Retina (tissue), 1 donor: ENCODE measurements at places on chromosomes 2 and 18.

GRCh38 chr2:160006475-160006874, 55.9 kb downstream of the PLA2R1 start:
- no peak for DNase-seq

GRCh38 chr2:101083613-101084012, 67.6 kb downstream of the TBC1D8 start:
- no peak for DNase-seq

GRCh38 chr2:239944694-239945551, 80.2 kb downstream of the NDUFA10 start:
- peak; percentile 64 for DNase-seq

DNA sequence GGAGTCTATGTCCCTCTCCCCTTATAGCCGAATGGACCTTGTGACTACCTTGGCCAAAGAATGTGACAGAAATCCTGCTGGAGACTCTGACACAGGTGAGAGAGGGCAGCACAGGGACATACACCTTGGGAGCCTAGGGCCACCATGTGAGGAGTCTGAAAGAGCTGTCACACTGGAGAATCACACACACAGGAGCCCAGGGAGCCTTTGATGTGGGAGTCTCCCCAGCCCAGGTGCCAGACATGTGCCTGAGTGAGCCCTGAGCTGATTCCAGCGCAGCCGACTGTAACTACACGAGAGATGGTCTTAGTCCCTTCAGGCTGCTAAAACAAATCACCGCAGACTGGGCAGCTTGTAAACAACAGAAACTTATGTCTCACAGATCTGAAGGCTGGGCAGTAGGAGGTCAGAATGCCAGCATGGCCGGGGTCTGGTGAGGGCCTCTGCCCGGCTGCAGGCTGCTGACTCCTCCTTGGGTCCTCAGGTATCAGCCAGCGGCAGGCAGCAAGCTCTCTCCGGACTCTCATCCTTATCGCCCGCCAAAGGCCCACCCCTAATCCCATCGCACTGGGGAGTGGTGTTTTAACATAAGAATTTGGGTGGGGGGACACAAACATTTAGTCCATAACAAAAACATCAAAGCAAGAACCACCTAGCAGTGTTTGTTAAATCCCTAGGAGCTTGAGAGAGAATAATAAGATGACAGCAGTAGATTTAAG, 63.8 kb upstream of the GPR45 start:
- no peak for DNase-seq

GRCh38 chr2:130884013-130884412, 47.3 kb downstream of the ARHGEF4 start:
- DNase-seq = no peak

GRCh38 chr18:76490670-76491472, 4.2 kb downstream of the ZNF516 start:
- DNase-seq = peak; percentile 73

DNA sequence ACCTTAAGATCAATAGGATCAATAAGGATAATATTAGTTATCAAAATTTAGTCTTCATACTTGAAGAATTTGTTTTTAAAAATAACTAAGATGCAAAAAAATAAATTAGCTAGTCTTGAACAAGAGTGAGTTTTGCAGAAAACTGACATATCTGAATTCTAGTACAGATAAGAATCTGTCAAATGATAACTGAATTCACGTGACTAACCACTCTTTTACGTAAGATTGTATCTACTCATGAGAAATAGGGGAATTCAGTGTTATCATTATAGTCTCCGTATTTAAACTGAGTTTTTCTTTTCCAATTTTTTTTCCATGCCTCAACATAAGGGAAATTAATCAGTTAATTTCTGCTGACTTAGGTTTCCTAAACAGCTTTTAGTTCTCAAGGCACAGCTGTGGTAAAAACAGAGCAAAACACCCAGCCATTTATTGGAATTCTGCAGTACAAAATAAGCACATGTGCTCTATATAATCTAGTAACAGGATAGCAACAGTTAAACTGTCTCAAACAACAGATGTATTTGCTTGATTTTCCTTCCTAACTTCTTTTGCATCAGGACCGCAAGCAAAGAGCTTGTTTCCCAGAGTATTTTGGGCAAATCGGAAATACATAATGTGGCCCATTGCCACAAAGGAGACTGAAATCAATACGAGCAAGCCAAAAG, 19.1 kb downstream of the SLC40A1 start:
- DNase-seq = no peak

GRCh38 chr2:158395166-158395565, 61.4 kb downstream of the CCDC148 start:
- no peak for DNase-seq

- DNase-seq = no peak
Observed at GRCh38 chr2:232026910-232027309, 65.4 kb downstream of the DIS3L2 start.

DNA sequence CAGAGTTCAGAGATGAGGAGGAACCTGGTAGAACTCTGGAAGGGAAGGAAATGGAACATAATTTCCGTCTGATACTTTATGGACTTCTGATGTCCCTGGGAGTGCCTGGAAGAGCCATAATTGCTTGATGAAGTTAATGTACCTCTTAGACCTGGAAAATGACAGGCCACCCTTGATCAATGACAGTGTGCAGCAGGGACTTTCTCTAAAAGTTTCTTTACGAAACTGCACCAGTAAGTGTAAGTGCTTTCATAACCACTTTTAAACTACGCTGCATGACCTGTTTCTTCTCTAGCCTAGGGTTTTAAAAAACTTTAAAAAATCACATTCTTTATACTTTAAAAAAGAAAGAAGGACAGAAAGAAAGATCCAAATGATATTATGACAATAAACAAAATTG, 164.5 kb downstream of the LPIN1 start:
- DNase-seq = no peak

DNA sequence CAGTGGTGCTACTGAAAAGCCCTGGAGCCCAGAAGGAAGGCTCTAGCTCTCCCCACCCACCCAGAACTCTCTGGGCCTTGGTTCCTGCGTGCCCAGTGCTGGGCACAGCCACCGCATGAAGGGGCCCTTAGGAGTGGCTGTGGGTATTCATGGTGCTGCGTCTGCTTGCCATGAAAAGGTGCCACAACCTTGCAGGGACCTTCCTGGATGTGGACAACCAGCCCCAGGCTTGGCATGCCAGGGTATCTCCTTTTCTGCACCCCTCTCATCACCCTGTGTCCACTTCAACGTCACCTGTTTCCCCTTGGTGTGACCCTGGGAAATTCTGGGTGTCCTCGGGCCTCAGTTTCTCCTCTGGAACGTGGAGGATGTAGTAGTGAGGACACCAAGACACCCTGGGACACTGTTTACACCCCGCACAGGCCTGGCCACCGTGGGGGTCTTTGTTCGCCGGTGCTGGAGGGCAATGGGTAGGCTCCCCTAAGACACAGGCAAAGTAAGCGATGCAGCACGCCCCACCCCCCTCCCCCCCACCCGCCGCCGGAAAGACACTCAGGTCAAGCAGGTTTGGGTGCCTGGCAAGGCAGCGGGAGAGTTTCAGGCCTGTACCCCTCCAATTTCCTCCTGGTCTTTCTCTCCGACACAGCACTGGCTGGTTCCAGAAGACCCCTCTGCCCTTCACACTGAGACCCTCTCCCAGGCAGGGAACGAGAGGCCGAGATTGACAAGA, 34.8 kb upstream of the TAF1B start:
- DNase-seq = no peak

DNA sequence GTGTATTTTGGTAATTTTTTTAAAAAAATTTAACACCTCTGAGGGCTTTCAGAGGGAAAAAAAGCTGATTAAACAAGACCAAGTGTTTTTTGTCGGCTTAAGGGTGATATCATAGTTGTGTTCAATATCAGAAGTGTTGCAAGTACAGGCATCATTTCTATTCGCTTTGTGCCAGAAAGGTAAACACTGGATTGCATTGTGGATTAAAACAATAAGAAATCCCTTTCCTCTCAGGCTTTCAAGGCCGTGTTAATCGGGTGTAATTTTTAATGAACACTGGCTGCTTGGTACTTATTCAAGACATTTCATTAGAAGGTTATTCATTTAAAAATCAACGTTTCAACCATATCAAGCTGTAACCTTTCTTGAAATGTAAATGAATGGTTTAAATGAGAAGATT, 18.3 kb downstream of the FIGN start:
- DNase-seq = no peak

DNA sequence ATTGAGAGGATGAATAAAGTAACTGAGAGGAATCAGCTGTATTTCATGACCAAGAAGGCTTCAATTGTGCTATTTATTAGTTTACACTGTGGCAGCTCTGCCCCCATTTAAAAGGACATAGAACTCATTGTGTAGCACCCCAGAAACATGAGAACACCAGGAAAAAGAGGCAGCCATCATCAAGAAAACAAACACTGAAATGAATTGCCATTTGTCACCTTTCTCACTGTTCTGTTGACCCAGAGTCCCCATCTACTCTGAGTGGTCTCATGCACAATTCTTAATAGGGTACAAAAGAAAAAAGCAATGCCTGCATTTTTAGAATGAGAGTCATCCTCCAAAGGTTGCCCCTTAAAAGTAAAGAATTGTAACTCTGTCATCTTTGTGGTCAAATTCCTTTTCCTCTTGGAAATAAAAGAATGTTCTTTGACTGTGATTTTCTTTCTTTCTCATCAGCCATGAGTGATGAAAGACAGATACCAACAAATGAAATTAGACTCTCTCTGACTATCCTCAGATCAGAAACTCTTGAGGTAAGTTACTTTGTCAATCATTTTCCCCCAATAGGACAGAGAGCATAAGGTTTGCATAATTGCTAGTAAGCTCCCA, 1941.9 kb upstream of the PIK3C3 start:
- DNase-seq = no peak

DNA sequence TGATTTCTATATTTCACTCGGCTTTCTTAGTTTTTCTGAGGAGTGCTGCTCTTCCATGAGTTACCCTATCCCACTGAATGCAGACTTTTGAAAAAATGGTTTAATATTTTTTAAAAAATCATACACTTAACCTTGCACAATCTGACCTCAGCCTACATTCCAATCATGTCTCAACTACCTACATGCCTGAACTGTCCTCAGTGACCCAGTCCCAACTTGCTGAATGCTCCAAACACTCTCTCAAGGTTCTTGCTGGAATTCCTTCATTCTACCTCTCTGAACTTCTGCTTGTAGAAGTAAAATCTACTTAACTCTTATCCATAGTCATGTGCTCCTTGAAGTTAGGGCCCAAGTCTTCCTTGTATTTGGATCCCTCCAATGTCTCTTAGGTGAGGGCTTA, 181.6 kb downstream of the XIRP2 start:
- no peak for DNase-seq

- DNase-seq = no peak
Observed at GRCh38 chr2:126787289-126787688, 111.4 kb upstream of the TEX51 start.

DNA sequence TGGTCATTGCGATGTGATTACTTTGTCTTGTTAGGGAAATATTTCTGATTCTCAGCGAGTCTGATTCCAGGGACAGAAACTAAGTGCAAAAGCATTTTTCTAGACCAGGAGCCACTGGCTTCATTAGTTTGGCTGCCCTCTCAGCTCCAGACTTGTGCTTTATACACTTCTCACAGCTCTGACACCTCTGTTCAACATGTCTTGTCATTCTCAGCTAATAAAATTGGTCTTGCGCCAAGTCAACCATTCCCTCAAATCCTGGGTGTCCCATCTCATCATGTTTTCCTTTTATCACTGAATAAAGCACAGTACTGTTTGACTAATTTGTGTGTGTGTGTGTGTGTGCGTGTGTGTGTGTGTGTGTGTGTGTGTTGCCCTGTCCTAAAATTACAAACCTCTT, 215.5 kb upstream of the EPHA4 start:
- DNase-seq = no peak

DNA sequence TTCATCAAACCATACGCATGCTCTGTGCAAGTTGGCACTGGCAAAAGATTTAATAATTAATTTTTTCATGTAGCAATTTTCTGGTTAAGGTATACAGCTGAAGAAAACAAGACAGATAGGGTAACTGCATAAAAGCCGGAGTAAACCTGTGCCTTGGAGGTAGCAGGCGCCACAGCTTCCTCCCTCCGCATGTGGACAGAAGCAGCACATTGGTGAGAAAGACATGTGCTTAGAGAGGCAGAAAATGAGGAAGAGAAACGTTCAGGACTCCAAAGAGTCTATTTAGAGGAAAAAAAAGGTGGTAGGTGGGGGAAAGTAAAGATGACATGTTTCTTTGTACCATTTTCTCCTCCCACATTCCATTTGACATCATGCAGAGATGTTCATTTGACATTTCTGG, 9.3 kb downstream of the ST6GAL2 start:
- no peak for DNase-seq

- no peak for DNase-seq
Observed at GRCh38 chr2:164112105-164112504, 376.3 kb upstream of the FIGN start.

DNA sequence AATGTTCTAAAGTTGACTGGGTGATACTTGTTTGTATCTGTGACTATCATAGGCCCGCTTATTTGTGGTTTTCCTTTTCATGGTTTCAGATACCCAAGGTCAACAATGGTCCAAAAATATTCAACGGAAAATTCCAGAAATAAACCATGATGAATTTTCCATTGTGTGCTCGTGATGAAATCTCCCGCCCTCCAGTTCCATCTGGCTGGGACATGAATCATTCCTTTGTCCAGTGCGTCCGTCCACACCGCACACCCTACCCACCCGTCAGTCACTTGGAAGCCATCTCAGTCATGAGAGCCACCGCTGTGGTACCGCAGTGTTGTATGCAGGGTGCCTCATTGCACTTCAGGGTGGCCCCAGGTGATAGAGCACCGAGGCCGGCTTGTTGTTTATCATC, 268.2 kb upstream of the PXDN start:
- no peak for DNase-seq

DNA sequence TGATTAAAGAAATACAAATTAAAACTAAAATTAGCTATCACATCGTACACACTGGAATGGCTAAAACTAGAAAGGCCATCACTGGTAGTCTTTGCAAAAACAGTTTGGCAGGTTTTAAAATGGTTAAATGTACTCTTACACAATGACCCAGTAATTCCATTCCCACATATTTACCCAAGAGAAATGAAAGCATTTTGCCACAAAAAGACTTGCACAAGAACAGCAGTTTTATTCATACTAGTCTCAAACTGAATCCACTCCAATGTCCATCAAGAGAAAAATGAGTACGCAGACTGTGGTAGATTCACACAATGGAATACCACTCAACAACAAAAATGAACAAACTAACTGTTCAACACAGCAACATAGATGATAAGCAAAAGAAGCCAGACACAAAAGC, 29.1 kb downstream of the SP140L start:
- no peak for DNase-seq

GRCh38 chr2:98346311-98347236, at the start of gene CNGA3:
Gene CNGA3, plus strand, starts transcription at chr2:98346456. Its CDS starts 23,520 bp downstream, at chr2:98369976.
- DNase-seq = peak; percentile 81

- DNase-seq = no peak
Observed at GRCh38 chr2:138698428-138698827, 81.8 kb downstream of the NXPH2 start.

DNA sequence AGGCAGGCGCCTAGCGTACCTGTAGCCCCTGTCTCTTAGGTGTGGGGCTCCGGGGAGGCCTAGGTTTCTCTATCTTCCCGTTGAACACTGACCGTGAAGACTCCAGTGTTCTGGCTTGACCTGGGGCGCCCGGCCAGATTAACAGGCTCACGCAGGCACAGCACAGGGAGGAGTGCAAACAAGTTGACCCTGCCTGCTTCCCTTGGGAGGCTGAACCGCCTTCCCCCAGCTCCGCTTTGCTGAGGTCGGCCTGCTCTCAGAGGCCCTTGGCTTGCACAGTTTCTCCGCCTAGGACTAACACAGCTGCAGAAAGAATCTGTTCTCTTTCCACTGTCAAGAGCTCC, 567 bp downstream of the PCYOX1 start:
- no peak for DNase-seq

GRCh38 chr2:46123013-46123412, 174.2 kb upstream of the EPAS1 start:
- no peak for DNase-seq
